ENCODE measurements at places on chromosomes 5 and 9. TPM values are rescaled to one million over a fixed set of nuclear protein-coding genes. Genes with fewer than 3 reads are reported as not detected.

- H3K36me3 ChIP-seq, result no peaks in the 10 kb centered on the region
- H3K27ac ChIP-seq, result no peak overlapping the region
- no peak for DNase-seq
- no peaks in the 10 kb centered on the region for H3K27me3 ChIP-seq
- H3K4me3 ChIP-seq, result no peak overlapping the region
- no peaks in the 10 kb centered on the region for H3K4me1 ChIP-seq
Observed at GRCh38 chr5:77379558-77380061, 112.5 kb downstream of the WDR41 start.

DNA sequence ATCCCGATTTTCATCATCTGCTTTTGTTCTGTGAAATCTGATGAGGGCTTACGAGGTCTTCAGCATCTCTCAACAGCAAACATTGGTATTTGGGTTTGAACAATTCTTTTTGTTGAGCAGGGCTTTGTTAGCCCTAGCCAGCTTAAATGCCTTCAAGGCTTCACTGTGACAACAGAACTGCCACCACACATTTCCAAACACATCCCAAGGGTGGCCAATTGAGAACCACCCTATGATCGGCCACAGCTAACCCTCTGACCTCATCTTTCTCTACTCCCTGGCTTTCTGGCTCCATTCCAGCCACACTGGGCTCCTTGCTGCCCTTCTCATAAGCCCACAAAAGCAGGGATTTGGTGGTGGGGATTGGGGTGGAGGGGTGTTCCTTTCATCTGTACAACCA, 17.6 kb downstream of the MTX3 start:
- H3K4me1 ChIP-seq, result no peaks in the 10 kb centered on the region
- no peak overlapping the region for H3K4me3 ChIP-seq
- H3K36me3 ChIP-seq, result no peaks in the 10 kb centered on the region

DNA sequence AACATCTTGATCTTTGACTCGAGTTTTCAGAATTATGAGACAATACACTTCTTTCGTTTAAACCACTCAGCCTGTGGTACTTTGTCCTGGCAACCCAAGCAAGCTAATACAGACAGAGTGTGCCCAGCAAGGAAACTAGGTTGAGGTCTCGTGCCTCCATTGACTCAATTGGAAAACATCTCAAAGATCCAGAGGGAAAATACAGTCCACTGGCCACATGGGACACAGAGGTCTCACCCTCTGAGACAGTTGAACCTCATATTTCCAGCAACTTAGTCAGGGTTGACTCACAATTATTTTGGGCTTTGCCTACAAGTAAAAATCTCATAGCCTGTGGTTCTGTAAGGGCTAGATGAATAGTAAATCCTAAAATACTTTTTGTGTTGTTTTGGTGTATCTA, 631.5 kb downstream of the MTRR start:
- DNase-seq, result no peak
- no peaks in the 10 kb centered on the region for H3K27me3 ChIP-seq
- no peaks in the 10 kb centered on the region for H3K36me3 ChIP-seq
- no peak overlapping the region for H3K27ac ChIP-seq
- no peaks in the 10 kb centered on the region for H3K4me1 ChIP-seq

GRCh38 chr5:135235551-135236227, 163.3 kb downstream of the MACROH2A1 start:
- no peaks in the 10 kb centered on the region for H3K4me1 ChIP-seq
- no peaks in the 10 kb centered on the region for H3K36me3 ChIP-seq
- no peak overlapping the region for H3K4me3 ChIP-seq

GRCh38 chr9:92795598-92796336, 31.1 kb upstream of the BICD2 start:
- H3K4me1 ChIP-seq, result no peaks in the 10 kb centered on the region
- peaks cover 3% of the 10 kb centered on the region for H3K27me3 ChIP-seq
- H3K36me3 ChIP-seq, result no peaks in the 10 kb centered on the region

DNA sequence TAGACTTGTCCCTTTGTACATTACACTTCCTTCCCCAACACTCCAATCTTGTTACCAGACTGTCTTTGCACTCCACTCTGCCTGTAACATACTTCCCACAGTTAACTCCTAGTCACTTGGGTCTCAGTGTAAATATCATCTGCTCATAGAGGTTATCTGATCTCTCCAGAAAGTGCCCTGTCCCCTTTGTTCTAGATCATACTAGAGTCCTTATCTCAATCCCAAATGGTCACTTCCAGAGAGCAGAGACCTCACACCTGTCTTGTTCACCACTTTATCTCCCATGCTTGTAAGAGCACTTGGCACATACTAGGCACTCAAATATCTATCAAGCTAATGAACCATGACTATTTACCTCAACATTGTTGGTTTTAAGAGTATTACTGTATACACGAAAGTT, 30.4 kb downstream of the SETX start:
- H3K27ac ChIP-seq, result no peak overlapping the region
- peaks cover 16% of the 10 kb centered on the region for H3K36me3 ChIP-seq
- no peak for DNase-seq

- no peak overlapping the region for H3K4me3 ChIP-seq
- H3K4me1 ChIP-seq, result no peaks in the 10 kb centered on the region
- no peaks in the 10 kb centered on the region for H3K36me3 ChIP-seq
Observed at GRCh38 chr5:77322406-77322805, 111.9 kb downstream of the PDE8B start.

DNA sequence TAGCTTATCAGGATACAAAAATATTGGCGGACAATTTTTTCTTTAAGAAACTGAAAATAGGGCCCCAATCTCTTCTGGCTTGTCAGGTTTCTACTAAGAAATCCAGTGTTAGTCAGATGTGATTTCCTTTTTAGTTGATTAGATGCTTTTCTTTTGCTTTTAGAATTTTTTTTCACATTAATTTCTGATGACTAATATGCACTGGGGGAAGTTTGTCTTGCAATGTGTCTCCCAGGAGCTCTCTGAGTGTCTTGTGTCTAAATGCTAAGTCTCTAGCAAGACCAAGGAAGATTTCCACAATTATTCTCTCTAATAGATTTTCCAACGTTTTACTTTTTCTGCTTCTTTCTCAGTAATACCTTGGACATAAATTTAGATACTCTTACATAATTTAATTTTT, 559.8 kb upstream of the TYRP1 start:
- no peaks in the 10 kb centered on the region for H3K27me3 ChIP-seq
- H3K27ac ChIP-seq, result no peak overlapping the region
- no peaks in the 10 kb centered on the region for H3K36me3 ChIP-seq

The CMBL gene
- total RNA-seq, result 186 TPM

The C9orf50 gene
- not detected for total RNA-seq

The CMYA5 gene
- 0.30 TPM for total RNA-seq

The CCNO gene
- total RNA-seq, result 2.6 TPM

Measured in colonic mucosa (tissue), 4 donors.